GM18507 (cell line): ENCODE measurements at places on chromosomes 1 and 21.

DNA sequence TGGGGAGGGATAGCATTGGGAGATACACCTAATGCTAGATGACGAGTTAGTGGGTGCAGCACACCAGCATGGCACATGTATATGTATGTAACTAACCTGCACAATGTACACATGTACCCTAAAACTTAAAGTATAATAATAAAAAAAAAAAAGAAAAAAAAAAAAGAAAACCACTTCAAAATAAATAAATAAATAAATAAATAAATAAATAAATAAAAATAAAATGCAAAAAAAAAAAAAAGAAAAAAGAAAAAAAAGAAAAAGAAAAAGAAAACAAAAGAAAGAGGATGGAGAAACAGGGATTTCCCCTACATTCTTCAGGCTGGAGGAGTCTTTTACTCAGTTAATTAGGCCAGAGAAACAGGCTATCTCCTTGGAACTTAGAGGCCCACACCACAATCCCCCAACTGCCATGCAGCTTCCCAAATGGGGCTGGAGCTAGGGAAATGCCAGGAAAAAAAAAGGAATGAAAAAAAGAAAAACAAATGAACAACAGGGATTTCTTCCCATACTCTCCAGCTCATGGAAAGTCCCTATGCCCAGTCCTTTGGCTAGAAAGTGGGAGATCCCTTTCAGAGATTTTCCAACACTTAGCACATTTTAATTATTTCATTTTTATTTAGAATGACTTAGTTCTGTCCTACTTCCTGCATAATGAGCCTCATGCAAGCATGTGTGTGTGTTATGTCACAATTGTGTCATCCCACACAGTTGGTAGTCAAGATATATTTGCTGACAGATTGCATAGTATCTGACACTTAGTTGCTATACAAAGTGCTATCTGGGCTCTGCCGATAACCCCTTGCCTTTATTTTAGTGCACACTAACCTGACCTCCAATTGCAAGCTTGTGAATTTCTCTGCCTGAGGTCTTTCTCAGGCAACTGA, 486.4 kb downstream of the PLPP3 start:
- DNase-seq, result no peak

DNA sequence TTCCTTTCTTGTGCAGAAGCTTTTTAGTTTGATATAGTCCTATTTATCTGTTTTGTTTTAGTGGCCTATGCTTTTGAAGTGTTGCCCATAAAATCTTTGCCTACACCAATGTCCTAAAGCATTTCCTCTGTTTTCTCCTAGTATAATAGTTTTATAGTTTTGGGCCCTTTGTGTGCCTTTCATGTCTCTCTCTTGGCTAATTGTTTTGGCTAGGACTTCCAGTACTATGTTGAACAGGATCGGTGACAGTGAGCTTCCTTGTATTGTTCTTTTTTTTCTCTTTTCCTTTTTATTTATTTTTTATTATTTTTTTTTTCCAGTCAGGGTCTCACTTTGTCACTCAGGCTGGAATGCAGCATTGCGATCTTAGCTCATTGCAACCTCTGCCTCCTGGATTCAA, 47.0 kb upstream of the WARS2 start:
- DNase-seq, result no peak

- no peak for DNase-seq
Measured at GRCh38 chr1:108551137-108551862, 8.6 kb upstream of the EEIG2 start.

DNA sequence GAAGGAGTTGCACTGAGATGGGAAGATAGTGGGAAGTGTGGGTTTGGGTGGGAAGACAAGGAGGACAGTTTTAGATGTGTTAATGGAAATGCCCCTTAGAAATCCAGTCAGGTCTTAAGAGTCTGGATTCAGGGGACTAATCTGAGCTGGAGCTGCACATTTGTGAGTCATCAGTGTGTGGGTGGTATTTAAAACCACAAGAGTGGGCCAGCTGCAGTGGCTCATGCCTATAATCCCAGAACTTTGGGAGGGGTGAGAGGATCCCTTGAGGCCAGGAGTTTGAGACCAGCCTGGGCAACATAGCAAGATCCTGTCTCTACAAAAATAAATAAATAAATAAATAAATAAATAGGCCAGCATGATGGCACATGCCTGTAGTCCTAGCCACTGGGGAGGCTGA, 40.9 kb upstream of the SLC6A9 start:
- no peak for DNase-seq

- DNase-seq, result no peak
Measured at GRCh38 chr1:117747605-117748004, 141.8 kb downstream of the TENT5C start.

GRCh38 chr1:18972531-18972930, 16.1 kb upstream of the IFFO2 start:
- DNase-seq, result no peak

- no peak for DNase-seq
Measured at GRCh38 chr1:107460035-107460434, 319.2 kb downstream of the NTNG1 start.

GRCh38 chr21:25938658-25939395, 204.1 kb downstream of the GABPA start:
- DNase-seq, result no peak

GRCh38 chr1:41558761-41559171, 74.3 kb upstream of the EDN2 start:
- DNase-seq, result no peak

DNA sequence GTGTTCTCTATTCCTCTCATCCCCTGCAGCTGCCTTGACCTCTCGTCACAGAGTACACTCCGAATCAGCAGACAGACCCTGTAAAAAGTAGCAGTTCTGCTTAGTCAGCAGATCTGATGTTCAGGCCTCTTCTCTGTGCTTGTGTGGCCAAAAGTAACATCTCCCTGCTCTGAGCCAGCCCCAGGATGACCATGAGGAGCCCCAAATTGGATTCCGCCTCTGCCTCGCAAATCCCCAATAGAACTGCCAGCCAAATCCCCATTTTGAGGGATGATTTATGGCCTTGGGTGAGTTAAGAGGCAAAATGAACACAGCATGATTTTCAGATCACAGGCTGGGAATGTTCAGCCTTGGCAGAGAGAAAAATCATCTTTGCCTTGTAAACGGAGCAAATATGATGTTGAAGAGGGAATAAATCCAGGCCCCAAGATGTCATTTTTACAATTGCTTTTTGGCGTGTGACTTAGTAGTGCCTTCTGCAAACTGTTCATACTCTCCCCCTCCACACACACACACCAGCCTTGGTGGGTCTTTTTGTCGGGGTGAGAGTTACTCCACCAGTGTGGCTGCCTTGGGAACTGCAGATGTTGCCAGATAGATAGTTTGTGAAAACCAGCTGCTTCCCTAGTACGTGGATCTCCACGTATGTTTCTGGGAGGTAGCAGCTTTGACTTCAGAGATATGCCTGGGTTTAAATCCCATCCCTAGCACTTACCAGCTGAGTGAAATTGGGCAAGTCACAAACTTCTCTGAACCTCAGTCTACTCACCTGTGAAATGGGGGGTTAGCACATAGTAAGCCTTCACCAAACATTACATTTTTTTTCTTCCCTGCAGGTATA, 77.8 kb downstream of the MAN1C1 start:
- DNase-seq, result no peak

- DNase-seq, result peak; percentile 91
Measured at GRCh38 chr1:161159087-161159912, at the start of gene USP21. TSS of gene USP21 (plus strand) at chr1:161159500. CDS start at chr1:161160641, 1,141 bp downstream.

GRCh38 chr21:44079846-44080245, 27.4 kb upstream of the PWP2 start:
- no peak for DNase-seq

GRCh38 chr1:154304664-154305337, 16.1 kb upstream of the AQP10 start:
- no peak for DNase-seq

- no peak for DNase-seq
Measured at GRCh38 chr1:5758859-5759578, 233.2 kb downstream of the NPHP4 start.

DNA sequence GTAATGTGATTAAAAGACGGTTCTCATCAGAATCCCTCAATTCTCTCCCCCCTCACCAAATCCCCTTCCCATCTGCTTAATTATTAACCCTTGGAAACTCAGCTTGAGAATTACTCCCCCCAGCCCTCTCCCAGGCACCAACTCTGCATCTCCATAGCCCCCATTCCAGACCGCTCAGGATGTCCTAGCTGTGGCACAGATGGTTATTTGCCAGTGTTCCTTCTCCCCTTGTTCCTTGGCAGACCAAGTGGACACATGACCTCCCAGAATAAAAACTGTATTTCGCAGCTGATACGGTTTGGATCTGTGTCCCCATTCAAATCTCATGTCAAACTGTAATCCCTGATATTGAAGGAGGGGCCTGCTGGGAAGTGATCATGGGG, 14.6 kb downstream of the HENMT1 start:
- no peak for DNase-seq

DNA sequence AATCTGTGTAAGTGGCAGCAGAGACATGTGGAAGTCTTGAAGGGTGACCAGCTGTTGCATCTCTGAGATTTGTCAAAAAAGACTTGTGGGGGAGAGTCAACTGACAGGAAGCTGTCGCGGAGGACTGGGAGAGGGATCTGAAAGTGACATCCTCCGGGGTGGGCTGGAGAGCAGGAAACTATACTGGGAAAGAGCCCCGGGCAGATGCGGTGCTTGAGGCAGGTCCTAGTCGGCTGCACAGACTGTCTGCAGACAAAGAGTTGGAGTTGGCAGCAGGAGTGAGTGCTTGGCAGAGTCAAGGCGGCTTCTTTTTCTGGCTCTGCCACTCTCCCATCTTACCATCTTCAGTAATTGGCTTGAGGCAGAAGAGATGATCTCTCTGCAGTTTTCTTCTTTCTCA, 294.0 kb upstream of the C1orf87 start:
- no peak for DNase-seq
